ENCODE measurements at places on chromosomes 7 and 10. TPM values are rescaled to one million over a fixed set of nuclear protein-coding genes. Genes with fewer than 3 reads are reported as not detected.

Gene SCART1
- 0.74 TPM for polyA plus RNA-seq

Gene SDK1
- polyA plus RNA-seq: not detected

Gene PPP1R17
- polyA plus RNA-seq: not detected

Gene CHN2
- 23.9 TPM for polyA plus RNA-seq

Gene DOCK4
- polyA plus RNA-seq: not detected

Gene C10orf71
- not detected for polyA plus RNA-seq

Gene ELFN1
- not detected for polyA plus RNA-seq

Gene FEZF1
- polyA plus RNA-seq: not detected

Gene ITGB8
- not detected for polyA plus RNA-seq

Gene ABHD11
- 16.5 TPM for polyA plus RNA-seq

Gene SYNPO2L
- not detected for polyA plus RNA-seq

Gene MMD2
- not detected for polyA plus RNA-seq

Gene TWIST1
- polyA plus RNA-seq: not detected

Gene RELN
- polyA plus RNA-seq: not detected

Gene CACNA2D1
- polyA plus RNA-seq: not detected

Gene C10orf67
- not detected for polyA plus RNA-seq

Gene OR6B1
- not detected for polyA plus RNA-seq

Gene ADAP1
- polyA plus RNA-seq: 55.1 TPM

Gene SLC26A3
- polyA plus RNA-seq: not detected

Gene VWDE
- polyA plus RNA-seq: not detected

Gene WASHC2C
- 26.1 TPM for polyA plus RNA-seq

Gene CCL24
- not detected for polyA plus RNA-seq

Gene RBP4
- polyA plus RNA-seq: not detected

Gene PLCE1
- polyA plus RNA-seq: not detected

Gene CRHR2
- polyA plus RNA-seq: not detected

Gene PTPN12
- polyA plus RNA-seq: 44.4 TPM

Gene PNPLA8
- 16.8 TPM for polyA plus RNA-seq

Gene FGFBP3
- polyA plus RNA-seq: 3.1 TPM

Gene ENKUR
- not detected for polyA plus RNA-seq

Gene ZKSCAN1
- polyA plus RNA-seq: 14.4 TPM

Gene GIMAP5
- 123 TPM for polyA plus RNA-seq

Gene C7orf57
- not detected for polyA plus RNA-seq

Gene GSDME
- not detected for polyA plus RNA-seq

Gene FRMD4A
- 0.48 TPM for polyA plus RNA-seq

Gene DENND2A
- not detected for polyA plus RNA-seq

Gene ABCB1
- polyA plus RNA-seq: 56.0 TPM

Gene PDE6C
- polyA plus RNA-seq: not detected
